ENCODE measurements at places on chromosomes 4 and X.
A peak's percentile ranks its signal among the peaks of the same experiment; 100 is the strongest.

DNA sequence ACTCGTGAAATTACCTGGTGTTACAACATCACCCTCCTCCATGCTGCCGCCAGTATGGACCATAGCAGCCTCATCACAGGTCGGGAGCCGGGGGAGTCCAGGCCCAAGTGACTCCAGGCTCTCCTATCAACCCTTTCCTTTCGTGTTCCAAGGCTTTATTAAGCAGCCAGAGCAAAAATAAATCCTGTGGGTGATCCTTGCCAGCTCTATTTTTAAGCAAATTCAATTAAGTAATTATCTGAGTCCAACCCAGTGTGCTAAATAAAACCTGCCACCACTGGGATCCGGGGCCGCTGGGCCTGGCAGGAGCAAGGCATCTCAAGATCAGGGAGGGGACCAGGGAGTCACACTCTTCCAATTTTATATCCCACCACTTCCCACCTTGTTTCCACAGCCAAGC lies 80.7 kb upstream of the PRPS1 start:
- DNase-seq: no peak

- DNase-seq: no peak
These were observed 8.4 kb downstream of the NDUFA1 start for GRCh38 chrX:119880076-119880475.

- DNase-seq: no peak
These were observed 1.3 kb downstream of the SPATA18 start for GRCh38 chr4:52052475-52052780.

DNA sequence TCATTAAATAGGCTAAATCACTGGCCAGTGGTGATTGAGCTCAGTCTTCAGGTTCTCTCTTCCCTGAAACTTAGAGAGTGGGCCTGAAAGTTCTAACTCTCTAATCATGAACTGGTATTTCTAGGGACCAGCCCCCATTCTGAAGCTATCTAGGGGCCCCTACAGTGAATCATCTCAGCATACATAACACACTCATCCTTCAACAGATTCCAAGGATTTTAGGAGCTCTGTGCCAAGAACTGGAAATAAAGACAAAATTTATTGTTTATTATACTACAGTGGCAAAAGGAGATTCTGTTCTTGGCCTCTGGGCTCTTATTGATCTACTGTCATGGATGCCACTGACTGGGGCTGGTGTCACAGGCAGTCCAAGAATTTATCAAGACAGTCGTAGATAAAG lies 263.8 kb upstream of the IGFBP7 start:
- no peak for DNase-seq

DNA sequence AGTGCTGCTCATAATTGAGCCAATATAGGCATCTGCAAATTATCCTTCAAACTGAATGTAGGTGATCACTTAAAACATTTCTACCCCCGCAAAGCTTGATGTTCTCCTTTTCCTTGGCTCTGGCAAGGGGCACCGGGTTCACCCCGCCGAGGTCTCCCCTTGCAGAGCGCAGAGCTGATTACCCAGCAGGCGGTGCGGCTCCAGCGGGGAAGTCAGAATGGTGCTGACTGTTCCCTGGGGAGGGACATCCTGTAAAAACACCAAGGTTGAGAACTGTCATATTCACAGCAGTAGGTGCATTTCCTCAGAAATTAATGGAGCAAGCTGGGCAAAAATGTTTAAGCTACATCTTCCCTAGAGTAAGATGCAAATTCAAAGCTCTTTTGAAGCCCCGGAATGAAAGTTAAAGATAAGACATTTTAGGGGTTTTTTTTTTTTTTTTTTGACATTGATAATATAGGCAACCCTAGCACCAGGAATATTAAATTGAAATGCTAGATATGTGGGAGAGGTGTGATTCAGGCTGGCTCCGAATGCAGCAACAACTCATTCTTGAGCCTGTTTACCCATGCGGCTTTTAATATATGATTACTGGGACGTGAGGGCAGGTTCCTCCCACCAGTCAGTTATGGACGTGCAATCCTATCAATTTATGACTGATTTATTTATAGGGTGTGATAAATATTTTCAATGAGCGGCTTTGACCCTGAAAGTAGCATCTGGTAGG lies 767.3 kb upstream of the TENM3 start:
- DNase-seq: no peak

GRCh38 chr4:114088481-114088880 lies 109.0 kb upstream of the ARSJ start:
- DNase-seq: no peak

DNA sequence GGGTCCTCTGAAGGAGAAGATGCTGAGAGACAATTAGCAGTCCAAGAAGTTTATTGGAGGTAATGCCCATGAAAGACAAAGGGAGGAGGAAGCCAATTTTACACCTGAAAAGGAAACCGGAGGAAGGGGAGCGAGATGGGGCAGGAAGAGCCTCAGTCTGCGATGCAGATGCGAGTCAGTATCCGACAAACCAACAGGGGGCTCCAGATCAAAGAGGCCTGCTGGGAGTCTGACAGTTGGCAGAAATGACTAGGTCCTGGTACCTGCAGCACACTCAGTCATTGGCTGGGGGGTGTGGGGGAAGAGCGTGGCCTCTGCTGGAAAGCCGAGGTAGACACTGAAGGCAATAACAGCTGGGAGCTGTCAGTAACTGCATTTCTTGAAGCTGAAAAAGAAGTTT lies 231.1 kb upstream of the CENPE start:
- DNase-seq: no peak

DNA sequence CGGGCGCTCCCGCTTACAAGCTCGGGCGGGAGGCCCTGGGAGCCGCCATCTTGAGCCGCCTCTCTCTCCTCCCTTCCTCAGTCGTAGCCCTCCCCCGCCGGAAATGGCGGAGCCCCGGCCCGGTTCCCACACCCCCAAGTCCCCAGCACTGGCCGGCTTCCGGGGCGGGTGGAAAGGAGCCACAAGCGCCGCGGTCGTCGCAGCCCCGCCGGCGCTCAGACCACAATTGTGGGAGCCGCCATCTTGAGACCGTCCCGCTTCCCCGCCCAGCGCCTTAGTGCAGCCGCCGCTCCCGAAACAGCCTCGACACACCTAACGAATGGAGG lies 531 bp downstream of the HCFC1 start:
- peak; percentile 75 for DNase-seq

- DNase-seq: no peak
These were observed 7.5 kb upstream of the NDST3 start for GRCh38 chr4:118026806-118027205.

GRCh38 chrX:142095651-142096245 lies 109.3 kb downstream of the MAGEC2 start:
- DNase-seq: no peak

DNA sequence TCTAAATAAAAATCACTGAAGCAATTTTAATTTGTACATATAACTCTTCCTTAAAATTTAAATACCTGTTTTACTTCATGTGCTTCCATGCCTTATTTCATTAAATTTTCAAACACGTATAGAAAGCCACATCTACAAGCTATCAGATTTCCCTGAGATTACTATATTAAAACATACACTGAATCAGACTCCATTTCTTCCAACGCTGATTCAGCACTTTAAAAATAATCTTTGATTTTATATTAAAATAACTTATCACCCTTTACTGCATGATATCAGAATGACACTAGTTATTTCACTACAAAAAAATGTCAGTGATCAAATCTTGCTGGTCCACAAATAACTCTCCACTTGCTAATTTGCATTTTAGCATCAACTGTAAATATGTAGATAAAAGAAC lies 550.8 kb downstream of the IL1RAPL1 start:
- DNase-seq: no peak
